ENCODE measurements at places on chromosomes 5 and 9. TPM values are rescaled to one million over a fixed set of nuclear protein-coding genes. Genes with fewer than 3 reads are reported as not detected.

- no peak for DNase-seq
Measured at GRCh38 chr5:178227138-178227659, 5.4 kb downstream of the PHYKPL start.

GRCh38 chr5:113902917-113903660, 389.6 kb downstream of the YTHDC2 start:
- no peak for DNase-seq

GRCh38 chr9:90309809-90310520, 332.7 kb downstream of the DIRAS2 start:
- DNase-seq: no peak

GRCh38 chr5:1474866-1475543, 29.8 kb upstream of the SLC6A3 start:
- DNase-seq: no peak

The FYB1 gene
- total RNA-seq: not detected

The OGN gene
- not detected for total RNA-seq
